ENCODE measurements at places on chromosomes 7 and 10. TPM values are rescaled to one million over a fixed set of nuclear protein-coding genes. Genes with fewer than 3 reads are reported as not detected.

Gene ADRB1
- total RNA-seq, result 1.0 TPM

Gene GCK
- total RNA-seq, result not detected

Gene SHOC2
- 96.2 TPM for total RNA-seq

Gene DGKB
- total RNA-seq, result 0.11 TPM

Gene DDC
- 2.7 TPM for total RNA-seq

DNA sequence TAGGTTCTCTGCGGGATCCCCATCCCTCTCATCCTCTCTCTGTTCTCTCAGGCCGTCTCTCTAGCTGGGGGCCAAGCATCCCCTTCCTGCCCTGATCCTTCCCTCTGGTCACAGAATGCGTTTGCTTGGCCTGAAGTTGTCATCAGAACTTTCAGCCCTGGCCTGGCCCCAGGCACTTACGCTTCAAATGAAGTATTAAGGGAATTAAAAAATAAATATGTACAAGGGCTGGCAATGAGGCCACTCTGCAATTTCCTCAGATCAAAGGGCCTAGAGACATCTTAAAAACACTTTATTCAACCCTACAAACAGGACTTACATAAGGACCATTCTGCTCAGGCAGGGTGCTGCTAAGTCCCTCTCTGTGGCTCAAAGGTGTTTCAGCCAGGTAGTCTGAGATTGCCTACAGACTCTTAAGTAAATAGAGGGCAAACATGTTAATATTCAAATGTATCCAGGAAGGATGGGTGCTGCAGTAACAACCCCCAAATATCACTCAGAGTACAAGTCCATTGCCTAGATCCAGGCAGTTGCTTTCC, 16.0 kb downstream of the SFTPD start:
- DNase-seq, result no peak

- DNase-seq, result no peak
These were observed 22.9 kb upstream of the AOC1 start for GRCh38 chr7:150829426-150829825.

DNA sequence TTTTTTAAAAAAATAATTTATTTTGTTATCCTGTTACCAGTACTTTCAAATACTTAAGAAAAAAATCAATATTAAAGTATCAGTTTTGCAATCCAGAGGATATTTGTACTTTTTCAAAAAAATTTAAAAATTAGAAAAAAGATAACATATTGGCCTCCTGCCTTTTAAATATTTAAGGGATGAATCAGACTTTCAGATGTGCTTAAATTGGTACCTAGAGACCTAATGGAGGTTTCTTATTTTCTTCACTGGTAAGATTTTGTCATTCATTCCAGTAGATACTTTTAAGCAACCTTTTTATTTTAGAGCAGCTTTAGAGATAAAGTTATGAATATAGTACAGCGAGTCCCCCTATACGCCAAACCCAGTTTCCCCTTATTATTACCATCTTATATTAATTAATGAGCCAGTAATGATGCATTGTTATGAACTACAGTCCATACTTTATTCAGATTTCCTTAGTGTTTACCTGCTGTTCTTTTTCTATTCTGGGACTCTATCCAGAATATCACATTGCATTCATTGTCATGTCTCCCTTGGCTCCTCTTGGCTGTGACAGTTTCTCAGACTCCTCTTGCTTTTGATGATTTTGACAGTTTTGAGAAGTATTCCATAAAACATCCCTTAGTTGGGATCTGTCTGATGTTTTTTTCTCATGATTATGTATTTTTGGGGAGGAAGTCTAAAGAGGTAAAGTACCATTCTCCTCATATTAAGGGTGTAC, 34.2 kb downstream of the BICC1 start:
- no peak for DNase-seq

DNA sequence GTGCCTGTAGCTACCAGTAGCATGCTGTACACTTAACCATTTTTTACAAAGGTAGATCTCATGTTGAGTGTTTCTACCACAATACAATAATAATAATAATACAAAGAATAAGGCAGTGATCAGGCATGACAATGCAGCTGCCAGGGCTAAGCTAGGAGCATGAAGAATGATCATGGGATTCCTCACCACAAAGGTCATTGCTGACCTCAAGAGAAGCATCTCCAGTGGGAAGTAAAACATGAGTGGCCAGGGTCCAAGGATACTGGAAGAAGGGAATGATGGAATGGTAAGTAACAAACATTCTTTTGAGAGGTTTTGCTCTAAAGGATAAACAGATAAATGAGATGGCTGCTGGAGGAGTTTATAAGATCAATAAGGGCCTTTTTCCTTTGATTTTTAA, 591.1 kb downstream of the TNS3 start:
- DNase-seq, result no peak

DNA sequence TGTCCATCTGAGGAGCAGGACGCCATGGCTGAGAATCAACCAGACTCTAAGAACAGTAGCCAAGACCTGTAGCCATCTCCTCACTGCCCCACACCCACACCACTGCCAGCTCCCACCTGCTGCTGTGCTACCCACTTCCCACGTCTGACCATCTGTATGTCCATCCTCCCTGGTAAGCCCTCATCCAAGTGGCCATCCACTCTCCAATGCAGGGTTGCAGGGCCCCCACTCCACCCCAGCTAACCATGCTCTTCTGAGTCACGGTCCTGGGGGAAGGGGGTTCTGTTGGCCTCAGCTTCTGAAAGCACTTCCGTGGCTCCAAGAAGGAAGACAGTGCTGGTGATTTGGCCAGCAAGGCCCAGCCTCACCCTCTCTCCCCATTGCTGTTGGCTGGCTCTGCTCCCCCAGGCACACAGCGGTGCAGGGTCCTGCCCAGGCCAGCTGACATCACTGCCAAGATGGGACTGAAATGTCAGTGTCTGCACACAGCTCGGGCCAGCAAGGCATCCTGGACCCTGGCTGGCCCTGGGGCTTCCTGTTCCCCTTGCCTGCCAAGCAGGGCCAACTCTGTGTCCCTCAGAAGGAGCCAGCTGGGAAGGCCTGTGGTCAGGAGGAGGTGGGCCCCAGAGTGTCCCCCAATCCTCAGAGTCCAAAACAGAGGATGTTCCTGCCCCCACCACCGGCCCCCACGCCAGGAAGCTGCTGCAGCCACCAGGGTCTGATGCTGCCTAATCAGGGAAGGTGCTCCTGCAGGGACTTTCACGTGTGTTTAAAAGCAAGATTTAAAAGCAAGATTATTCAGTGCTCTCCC, 17.5 kb downstream of the RASGEF1A start:
- DNase-seq, result no peak

DNA sequence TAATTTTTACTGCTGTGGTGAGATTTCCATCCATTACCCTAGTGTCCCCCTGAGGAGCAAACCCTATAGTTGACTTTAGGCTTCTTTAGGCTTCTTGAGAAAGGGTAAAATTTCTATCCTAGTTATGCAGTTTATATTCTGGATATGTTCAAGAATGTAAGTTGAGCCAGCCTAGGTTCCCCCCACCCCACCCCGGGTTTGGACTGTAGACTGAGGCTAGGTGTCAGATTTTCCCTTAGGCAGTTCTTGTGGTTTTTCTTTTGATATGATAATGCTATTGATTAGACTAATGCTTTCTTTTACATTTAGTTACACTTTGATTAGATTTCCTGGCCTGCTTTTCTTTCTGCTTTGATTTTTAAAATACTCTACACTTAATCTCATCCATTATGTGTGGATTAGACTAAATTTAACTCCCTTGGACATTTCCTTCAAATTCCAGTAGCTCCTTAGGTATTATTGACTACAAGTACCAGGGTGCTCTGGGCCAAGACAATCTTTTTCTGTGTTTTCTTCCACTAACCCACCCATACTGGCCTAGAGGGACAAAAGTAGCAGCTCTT, 37.7 kb downstream of the NRF1 start:
- no peak for DNase-seq

DNA sequence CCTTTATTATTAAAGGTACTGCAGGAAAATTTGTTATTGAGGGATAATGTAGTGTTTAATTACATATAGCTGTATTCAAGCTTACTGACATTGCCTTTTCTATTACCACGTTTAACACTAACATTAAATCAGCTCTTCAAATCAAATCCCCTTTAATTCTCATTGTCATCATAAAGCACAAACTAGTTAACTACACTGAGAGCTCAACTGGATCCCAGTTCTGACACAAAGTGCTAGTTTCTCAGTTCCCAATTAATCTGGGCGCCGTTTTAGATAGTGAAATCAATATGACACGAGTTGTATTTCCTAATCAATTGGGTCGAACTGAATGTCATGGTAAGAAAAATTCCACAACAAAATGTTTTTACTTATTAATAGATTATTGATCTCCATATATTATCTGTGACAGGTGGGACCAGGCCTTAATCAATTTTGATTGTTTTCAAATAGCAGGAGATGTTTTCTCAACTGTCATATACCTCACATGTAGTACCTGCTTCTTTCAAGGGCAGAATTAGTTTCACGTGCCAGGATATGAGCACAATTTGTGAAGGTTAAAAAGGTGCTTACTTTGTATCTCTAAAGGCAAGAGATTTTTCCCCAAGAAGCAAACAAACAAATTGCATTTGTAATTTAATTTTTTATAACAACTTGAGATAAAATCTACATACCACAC, 71.0 kb downstream of the AASS start:
- no peak for DNase-seq

DNA sequence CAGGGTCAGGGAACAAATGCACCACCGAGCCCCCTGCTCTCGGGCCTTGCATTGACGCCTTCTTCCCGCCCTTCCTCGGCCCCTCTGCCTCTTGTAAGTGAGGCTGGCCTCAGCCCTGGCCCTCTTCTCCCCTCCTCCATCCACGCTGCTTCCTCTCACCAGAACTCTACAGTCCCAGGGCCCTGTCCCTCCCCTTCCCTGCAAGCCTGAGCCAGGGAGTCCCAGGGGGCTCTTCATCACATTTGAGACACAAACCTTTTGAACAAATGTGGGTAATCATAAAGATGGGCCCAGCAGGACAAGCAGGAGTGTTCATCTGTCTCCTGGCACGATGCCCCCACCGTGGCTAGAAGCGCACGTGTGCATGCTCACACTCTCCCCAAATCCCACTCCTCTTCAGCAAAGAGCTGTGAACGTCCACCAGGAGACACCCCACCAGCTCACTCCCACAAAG, 57.7 kb downstream of the SLIT1 start:
- DNase-seq, result no peak

GRCh38 chr10:62077330-62078015, 176.0 kb downstream of the ARID5B start:
- DNase-seq, result no peak

DNA sequence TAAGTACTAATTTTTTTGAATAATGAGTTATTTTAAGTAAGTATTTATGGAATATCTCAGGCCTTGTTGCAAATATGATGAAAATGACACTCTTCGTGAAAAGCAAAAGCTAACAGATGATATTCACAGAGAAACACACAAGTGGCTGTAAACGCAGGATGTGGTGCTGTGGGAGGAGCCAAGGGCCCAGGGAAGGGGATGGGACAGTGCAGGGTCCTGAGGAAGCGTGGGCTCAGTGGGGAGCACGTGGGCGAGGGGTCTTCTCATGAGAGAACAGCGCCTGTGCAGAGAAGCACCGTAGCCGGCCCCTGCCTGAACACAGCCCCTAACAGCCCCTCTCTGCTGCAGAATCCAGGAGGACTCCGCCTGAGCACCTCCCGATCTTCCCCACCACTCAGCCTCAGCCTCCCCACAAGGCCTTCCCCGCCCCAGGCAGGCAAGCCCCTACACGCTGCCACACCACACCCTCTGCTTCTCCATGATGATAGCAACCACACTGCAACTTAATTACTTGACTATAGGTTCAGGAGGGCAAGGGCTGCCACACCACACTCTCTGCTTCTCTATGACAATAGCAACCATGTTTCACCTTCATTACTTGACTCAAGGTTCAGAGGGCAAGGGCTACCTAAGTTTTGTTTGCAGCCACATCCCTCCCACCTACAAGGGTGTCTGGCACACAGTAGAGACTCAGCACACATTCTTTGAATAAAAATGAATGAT, 152.6 kb upstream of the RNF32 start:
- no peak for DNase-seq

- no peak for DNase-seq
These were observed 80.1 kb upstream of the LRRN3 start for GRCh38 chr7:111010798-111011197.

- no peak for DNase-seq
These were observed 139.7 kb downstream of the TMEM26 start for GRCh38 chr10:61313460-61313859.

DNA sequence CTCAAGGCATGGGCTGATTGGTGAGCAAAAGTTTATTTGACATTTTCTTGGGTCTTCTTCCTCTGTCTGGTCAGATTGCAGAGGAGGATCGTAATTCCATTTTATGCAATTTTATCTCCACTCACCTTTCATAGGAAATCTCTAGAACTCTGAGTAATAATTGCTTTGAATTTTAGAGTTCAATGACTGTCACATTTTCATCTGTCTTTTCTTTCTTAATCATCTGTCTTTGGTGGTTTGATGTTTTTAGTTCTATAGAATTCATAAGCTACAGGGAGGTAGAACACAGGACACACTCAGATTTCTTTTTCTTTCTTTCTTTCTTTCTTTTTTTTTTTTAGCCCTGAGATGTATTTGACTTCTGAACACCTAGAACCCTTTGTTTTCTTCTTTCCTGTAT, 11.6 kb downstream of the GATA3 start:
- DNase-seq, result no peak

DNA sequence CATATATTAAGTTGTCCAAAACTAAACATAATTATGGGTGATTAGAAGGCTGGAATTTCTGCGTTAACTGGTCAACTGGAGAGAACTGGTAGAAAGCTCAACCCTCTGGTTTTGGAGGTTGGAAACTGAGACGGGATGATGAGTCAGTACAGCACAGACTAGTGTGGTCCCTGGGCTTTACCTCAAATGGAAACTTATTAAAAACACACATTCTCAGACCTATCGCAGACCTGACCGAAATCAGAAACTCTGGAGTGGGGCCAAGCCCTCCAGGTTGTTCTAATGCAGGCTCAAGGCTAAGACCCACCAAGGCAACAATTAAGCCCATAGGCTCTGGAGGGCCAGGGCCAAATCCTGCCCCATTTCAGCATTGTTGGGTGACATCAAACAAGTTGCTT, 136.9 kb downstream of the KCNMA1 start:
- DNase-seq, result no peak

DNA sequence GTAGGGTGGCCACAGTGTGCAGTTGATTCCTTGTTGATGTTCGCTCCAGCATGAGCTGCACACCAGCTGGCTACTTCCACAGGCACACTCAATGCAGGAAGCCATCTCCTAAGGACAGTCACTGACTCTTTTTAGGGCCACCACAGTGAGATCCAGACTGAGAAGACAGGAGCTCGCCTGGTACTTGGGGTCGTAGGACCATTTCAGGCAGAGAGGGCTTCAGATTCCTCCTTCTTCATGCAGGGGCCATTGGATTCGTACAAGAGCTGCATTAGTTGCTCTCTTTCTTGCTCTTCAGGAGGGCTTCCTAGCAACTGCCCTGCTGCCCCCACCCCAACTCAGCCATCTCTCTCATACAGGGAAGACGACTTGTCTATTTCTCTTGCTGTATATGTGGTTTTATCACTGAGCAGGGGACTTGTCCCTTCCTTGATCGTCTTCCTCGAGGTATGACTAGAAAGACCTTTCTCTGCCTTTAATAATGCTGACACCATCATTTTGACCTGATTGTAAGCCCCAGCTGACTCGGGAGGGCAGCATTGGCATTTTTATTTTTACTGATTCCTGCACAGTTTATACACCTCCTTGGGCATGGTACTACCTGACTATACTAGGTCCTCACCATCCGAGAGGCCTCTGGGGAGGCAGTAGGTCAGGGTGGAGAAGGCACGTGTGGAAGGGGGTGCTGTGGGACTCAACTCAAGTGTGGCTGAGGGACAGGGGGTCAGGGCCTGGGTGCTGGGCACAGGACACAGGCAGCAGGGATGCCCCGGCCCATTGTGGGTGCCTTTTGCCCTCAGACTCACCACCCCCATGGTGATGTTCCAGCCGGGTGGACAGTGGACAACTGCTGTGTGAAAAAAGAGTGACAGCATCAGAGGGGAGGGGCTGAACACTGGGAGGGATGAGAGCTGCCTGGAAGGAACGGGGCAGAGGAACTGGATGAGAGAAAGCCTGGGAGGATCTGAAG, 136.7 kb upstream of the ZNF746 start:
- DNase-seq, result no peak
